ENCODE measurements at places on chromosomes 5 and 9. TPM values are rescaled to one million over a fixed set of nuclear protein-coding genes. Genes with fewer than 3 reads are reported as not detected.

The UBE2QL1 gene
- 0.36 TPM for total RNA-seq

DNA sequence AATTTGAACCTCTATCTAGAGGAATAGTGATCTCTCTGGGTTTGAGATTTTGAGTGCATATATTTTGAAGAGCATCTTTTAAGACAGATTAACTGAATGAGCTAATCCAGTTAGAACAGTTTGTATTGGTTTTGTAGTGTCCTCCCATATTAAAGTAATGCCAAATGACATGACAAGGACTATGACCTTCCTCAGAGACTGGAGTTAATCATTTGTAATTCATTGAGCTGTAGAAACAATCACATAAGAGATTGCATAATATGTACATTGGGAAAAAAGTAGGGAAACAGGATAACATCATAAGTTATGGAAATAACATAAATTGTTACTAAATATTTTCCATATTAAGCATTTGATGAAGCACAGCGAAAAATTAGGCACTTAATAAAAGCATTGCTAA is 45.8 kb upstream of the PRDM9 start:
- no peaks in the 10 kb centered on the region for H3K27me3 ChIP-seq
- no peak for DNase-seq
- H3K4me1 ChIP-seq = no peaks in the 10 kb centered on the region

GRCh38 chr9:127428348-127428747 is 4.2 kb downstream of the ZNF79 start:
- no peaks in the 10 kb centered on the region for H3K36me3 ChIP-seq
- DNase-seq = no peak
- no peak overlapping the region for H3K4me3 ChIP-seq
- H3K27me3 ChIP-seq = no peaks in the 10 kb centered on the region
- no peak overlapping the region for H3K27ac ChIP-seq

- H3K27ac ChIP-seq = no peak overlapping the region
- no peaks in the 10 kb centered on the region for H3K36me3 ChIP-seq
- H3K4me3 ChIP-seq = no peak overlapping the region
- no peaks in the 10 kb centered on the region for H3K27me3 ChIP-seq
- DNase-seq = no peak
- H3K4me1 ChIP-seq = no peaks in the 10 kb centered on the region
These were observed 338.6 kb upstream of the PCSK5 start for GRCh38 chr9:75551861-75552260.

The AFAP1L1 gene
- 1.3 TPM for total RNA-seq

DNA sequence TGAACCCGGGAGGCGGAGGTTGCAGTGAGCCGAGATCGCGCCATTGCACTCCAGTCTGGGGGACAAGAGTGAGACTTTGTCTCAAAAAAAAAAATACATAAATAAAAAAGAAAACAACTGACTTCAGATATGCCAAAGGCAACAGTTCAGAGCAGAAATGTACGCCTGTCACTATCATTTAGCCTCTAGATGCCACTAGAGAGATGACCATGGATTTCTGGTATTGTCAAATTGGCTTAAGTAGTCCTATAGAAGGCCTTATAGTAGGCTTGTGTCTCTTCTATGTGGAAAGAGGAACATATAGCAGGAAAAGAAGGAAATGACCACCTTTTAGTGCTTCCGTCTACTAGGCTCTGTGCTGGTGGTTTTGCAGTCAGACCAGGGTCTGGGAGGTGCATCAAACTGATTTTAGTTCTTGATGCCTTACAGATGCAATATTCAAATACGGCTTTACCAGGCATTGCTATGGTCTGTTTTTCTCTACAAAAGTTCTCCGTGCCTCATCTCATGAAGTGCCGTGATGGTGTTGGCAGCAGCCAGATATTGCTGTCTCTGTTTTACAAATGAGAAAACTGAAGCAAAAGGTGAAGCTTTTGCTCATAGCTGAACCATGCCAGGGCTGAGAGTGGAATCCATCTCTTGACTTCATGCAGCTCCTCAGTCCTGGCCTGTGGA is 17.2 kb downstream of the AGXT2 start:
- DNase-seq = no peak
- H3K27ac ChIP-seq = no peak overlapping the region
- H3K4me3 ChIP-seq = no peak overlapping the region
- H3K4me1 ChIP-seq = peaks cover 16% of the 10 kb centered on the region

- DNase-seq = no peak
- H3K4me3 ChIP-seq = no peak overlapping the region
- no peaks in the 10 kb centered on the region for H3K36me3 ChIP-seq
- no peak overlapping the region for H3K27ac ChIP-seq
- H3K27me3 ChIP-seq = no peaks in the 10 kb centered on the region
These were observed 55.9 kb downstream of the PCSK1 start for GRCh38 chr5:96377167-96377566.

GRCh38 chr5:57956636-57957035 is 474.0 kb upstream of the ACTBL2 start:
- no peaks in the 10 kb centered on the region for H3K36me3 ChIP-seq
- H3K27ac ChIP-seq = no peak overlapping the region
- no peak overlapping the region for H3K4me3 ChIP-seq
- no peak for DNase-seq
- H3K4me1 ChIP-seq = no peaks in the 10 kb centered on the region

The SV2C gene
- under 0.01 TPM for total RNA-seq

The PLEKHG4B gene
- 4.0 TPM for total RNA-seq
